HFFc6 (cell line): ENCODE measurements at places on chromosomes 11 and 22.
A peak's percentile ranks its signal among the peaks of the same experiment; 100 is the strongest.

DNA sequence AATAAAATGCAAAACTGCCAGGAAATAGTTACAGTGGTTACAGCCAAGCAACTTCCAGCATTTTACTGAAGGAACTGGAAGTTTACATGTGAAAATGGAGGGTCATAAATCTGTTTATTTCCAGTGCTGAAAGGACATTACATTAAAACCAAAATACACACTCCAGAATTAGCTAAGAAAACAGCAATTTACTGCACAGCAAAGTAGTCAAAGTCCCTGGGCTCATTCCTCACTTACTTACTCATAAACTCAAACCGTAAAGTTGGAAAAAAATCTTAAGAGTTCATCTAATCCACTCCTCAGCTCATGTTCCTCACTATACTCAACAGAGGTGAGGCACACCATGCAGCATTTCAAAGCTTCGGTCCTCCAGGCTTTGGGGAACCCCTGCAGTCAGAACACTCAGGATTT is 17.4 kb downstream of the CTSC start:
- DNase-seq: peak; percentile 87

GRCh38 chr11:34332524-34332923 is 25.3 kb downstream of the ABTB2 start:
- no peak for DNase-seq

DNA sequence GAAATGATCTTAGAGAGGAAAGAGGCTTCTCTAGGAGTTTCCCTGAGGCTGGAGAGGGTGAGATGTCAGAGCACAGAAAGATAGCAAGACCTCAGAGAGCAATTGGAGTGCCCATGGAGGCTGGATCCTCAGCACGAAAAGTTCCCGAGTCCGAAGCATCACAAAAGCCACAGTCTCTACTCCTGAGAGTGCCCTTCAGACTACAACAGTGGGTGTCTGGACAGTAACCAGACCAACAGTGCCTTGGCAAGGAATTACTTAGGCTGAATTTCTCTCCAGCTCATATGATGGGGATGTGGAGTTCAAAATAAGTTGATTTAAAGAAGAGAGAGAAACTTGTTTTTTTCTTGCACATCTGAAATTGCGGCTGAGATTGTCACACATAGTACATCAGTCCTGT is 31.9 kb upstream of the PSMA1 start:
- no peak for DNase-seq

- DNase-seq: peak; percentile 47
These were observed 84.4 kb upstream of the SEPTIN5 start for GRCh38 chr22:19629720-19630419.

GRCh38 chr11:102553835-102554282 is 23.3 kb upstream of the MMP7 start:
- no peak for DNase-seq

- no peak for DNase-seq
These were observed 60.7 kb upstream of the FADD start for GRCh38 chr11:70142221-70142875.
